RCC 7860 (cell line): ENCODE measurements at places on chromosomes 7 and 10.

GRCh38 chr7:348962-349743, 59.2 kb downstream of the FOXL3 start:
- DNase-seq = no peak

GRCh38 chr10:128932071-128932820, 534.8 kb upstream of the MGMT start:
- no peak for DNase-seq

- DNase-seq = no peak
Observed at GRCh38 chr7:105682341-105683060, 101.2 kb upstream of the EFCAB10 start.

GRCh38 chr7:131170440-131171271, 157.0 kb upstream of the MKLN1 start:
- DNase-seq = no peak

- DNase-seq = peak; percentile 51
Observed at GRCh38 chr7:107180378-107180777, 11.6 kb downstream of the HBP1 start.

- DNase-seq = no peak
Observed at GRCh38 chr7:84822941-84823510, 363.8 kb downstream of the SEMA3D start.

DNA sequence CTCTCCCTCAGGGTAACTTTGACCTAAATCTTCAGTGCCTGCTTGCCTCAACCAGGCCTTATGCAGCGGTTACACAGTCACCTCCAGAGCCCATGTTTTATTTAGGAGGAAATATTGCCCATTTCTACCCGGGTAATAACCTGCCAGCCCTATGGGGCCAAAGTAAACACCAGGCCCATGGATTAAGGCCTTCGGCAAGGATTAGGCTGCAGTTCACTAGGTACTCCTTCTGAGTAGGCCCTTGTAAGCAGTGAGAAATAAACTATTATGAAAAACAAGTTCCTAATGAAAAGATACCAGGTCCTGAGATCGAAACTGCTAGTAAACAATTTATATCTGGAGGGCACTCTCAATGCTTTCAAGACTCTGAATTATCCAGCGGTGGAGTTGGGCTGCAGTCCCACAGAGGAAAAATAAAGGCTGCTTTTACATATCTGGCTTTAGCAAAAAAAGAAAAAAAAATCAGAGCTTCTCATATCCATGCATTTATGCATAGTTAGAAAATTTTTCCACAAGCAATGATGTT, 3.7 kb upstream of the HOXA10 start:
- DNase-seq = no peak
